T-helper 22 cell (primary cell): ENCODE measurements at places on chromosomes 16 and 17.

DNA sequence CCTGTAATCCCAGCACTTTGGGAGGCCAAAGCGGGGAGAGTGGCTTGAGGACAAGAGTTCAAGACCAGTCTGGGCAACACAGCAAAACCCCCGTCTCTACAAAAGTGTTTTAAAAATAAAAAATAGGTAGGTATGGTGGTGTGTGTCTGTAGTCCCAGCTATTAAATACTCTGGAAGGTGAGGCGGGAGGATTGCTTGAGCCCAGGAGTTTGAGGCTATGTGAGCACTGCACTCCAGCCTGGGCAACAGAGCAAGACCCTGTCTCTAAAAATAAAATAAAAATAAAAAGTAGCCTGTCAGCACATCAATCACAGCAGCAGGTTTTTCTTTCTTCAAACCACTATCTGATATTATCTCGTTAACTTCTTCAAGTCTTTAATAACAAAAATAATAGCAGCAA lies 1.6 kb downstream of the USP31 start:
- no peak for DNase-seq

- DNase-seq: no peak
Observed at GRCh38 chr16:68041783-68042182, 18.7 kb downstream of the DUS2 start.

- no peak for DNase-seq
Observed at GRCh38 chr16:66189951-66190350, 176.5 kb upstream of the CDH5 start.

- no peak for DNase-seq
Observed at GRCh38 chr17:44591206-44591605, 33.9 kb downstream of the FZD2 start.

- no peak for DNase-seq
Observed at GRCh38 chr17:27520491-27521185, 64.4 kb downstream of the KSR1 start.

DNA sequence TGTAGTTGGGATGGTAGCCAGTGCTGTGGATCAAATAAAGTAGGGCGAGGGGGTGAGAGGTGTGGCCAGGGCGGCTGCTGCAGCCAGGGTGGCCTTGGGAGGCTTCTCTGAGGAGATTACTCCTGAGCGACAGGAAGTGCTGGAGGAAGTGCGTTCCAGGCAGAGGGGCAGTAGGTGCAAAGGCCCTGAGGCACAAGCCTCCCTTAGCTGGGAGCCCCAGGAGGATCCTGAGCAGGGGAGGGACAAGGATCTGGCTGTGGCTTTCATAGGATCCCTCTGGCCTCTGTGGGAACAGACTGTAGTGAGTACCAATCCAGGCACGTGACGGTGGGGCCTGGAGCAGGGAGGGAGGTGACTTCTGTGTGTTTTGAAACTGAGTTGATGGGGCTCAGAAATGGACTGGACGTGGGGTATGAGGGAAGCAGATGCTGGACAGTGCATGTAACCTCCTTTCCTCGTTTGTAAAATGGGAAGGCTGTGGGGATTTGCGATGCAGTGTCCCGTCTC lies 2.8 kb downstream of the LLGL1 start:
- no peak for DNase-seq

DNA sequence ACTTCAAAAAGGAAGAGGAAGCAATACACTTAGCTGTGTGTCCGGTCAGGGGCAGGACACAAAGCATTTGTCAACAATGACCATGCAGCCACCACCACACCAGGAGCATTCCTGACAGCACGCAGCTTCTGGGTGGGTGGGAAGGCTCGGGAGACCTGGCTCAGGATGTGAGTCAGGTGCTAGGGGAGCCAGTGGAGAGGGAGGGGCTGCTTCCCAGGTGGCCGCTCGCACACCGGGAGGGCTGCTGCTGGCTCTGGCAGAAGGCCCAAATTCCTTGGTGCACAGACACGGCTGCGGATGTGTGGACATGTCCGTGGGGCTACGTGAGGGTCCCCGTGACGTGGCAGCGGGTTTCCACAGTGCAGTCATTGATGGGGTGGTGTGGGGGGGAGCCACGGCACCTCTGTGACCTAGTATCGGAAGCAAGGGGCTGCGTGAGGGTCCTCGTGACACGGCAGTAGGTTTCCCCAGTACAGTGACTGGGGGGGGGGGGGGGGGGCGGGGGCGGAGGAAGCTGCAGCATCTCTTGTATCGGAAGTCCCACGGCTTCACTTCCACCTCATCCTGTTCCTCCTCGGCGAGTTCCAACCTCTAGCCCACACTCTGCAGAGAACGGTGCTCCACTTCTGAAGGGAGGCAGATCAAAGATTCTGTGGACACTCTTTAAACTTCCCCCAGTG lies 112.8 kb downstream of the ZNF778 start:
- DNase-seq: peak; percentile 66

- no peak for DNase-seq
Observed at GRCh38 chr17:80123791-80124190, 22.4 kb downstream of the GAA start.

GRCh38 chr17:55124730-55125360 lies 139.9 kb upstream of the HLF start:
- no peak for DNase-seq

DNA sequence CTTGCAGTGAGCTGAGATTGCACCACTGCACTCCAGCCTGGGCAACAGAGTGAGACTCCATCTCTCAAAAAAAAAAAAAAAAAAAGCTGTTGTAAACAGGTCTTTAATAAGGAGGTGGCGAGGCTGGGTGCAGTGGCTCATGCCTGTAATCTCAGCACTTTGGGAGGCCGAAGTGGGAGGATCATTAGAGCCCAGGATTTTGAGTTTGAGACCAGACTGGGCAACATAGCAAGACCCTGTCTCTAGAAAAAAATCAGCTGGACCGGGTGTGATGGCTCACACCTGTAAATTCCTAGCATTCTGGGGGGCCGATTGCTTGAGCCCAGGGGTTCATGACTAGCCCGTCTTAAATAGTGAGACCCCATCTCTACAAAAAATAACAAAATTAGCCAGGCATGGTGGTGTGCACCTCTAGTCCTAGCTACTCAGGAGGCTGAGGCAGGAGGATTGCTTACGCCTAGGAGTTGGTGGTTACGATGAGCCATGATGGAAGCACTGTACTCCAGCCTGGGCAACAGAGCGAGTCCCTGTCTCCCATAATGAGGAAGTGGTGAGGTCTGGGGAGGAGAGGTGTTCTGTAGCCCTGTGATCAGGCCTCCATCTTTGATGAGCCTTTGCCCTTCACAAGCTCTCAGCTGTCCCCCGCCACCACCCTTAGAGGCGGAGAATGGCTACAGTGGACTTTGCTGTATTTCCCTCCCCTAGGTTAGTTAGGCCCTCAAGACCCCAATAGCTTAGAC lies 36.2 kb downstream of the ZNF778 start:
- DNase-seq: no peak

DNA sequence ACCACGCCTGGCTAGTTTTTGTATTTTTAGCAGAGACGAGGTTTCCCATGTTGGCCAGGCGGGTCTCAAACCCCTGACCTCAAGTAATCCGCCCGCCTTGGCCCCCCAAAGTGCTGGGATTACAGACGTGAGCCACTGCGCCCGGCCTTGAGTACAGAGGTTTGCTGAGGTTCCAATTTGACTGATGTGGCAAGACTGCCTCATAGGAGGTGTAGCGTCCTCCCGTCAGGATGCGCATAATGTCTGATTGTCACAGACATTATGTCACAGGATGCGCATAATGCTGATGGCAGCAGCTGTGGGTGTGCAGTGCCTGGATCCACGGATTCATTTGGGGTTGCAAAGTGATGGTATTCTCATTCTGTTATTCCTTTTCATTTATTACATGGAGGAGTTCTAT lies 45.2 kb downstream of the HAPSTR1 start:
- no peak for DNase-seq

GRCh38 chr17:75876190-75876937 lies 2.0 kb downstream of the TRIM47 start:
- peak; percentile 82 for DNase-seq

DNA sequence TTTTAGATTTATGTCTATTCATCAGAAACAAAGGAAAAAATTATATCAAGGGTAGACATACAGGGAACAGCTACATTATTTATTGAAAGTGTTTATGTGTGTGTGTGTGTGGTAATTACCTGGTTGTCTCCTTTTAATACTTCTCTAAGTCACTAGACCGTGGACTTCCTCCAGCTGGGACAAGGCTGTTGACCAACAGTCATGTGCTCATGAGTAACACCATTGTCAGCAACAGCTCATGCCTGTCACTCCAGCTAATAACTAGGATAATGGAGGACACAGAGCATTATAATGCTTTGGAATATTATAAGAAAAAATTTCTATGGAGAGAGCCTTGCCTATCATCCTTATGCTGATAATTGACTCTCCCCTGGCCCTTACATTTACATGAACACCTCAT lies 125.3 kb upstream of the SALL1 start:
- no peak for DNase-seq

DNA sequence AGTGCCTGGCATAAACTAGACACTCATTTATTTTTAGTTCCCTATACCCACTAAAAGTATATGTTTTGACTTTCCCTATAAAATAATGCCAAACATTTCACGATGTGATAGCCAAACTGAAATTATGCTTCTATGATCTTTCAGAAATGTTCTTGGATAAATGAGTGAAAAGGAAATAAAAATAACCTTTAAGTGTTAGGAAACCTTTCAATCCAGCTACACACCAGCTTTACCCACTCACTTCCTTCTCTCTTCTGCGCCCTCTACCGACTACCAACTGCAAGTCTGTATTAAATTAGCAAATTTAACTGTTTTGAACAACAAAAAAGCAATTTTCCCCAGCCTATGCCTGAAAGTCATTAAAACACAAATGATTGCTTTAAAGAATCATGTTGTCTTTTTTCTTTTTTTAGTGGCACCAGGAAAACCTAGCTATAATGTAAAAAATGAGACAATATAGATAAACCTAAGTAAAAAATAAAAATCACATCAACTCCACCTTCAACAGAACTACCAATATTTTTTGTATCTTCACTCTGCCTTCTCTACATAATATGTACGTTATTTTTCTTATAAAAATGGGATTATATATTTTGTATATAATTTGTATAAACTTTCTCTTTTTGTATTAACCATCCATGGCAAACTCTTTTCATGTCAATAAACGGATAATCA lies 13.2 kb upstream of the TMEM100 start:
- no peak for DNase-seq

DNA sequence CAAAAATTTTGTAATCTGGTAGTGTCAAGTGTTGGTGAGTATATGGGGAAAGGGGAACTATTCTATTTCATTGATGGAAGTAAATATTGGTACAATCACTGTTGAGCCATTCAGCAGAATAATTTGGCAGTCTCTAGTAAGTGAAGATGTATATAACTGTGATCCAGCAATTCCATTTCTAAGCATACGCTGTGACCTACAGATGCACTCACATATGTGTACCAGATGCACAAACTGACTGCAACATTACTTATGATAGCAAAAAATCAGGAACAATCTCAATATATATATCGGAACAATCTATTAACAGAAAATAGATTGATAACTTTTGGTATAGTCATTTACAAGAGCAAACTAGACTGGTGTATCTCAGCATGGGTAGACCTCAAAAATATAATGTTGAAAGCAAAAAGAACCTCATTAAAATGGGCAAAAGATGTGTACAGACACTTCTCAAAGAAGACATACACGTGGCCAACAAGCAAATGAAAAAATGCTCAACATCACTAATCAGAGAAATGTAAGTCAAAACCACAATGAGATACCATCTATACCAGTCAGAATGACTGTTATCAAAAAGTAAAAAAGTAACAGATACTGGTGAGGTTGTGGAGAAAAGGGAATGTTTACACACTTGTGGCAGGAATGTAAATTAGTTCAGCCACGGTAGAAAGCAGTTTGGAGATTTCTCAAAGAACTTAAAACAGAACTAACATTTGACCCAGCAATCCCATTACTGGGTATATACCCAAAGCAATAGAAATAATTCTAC lies 20.7 kb downstream of the ADAP2 start:
- no peak for DNase-seq

DNA sequence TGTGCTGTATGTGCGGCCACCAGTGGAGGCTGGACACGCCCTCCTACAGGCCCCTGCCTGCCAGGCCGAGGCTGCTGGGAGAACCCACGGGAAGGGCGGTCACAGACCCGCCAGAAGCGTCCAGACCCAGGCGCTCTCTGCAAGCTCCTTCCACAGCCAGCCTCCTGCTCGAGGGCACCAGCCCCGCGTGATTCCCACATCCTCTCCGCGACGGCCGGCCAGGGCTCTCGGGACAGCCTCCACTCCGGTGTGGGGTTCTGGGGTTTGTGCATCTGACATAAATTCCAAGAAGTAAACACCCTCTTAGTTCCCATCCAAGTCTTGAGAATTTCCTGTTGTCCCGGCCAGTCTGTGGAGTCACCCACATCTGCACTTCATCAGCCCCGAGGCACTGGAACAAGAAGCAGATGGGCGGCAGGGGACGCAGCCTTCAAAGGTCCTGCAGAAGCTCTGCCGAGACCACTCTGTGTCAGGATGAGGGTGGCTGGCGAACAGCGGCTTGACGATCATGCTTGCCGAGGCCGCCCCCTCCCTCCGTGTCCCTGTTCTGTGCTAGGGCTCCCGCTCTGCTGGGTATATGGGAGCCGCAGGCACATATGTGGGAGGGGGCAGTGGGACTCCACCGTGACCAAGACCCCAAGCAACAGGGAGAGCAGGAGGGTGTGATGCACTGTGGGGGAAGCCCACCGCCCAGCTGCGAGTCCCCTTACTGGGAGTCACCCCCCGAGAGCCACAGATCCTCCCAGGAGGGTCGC lies 2.4 kb upstream of the TMEM204 start:
- DNase-seq: no peak

DNA sequence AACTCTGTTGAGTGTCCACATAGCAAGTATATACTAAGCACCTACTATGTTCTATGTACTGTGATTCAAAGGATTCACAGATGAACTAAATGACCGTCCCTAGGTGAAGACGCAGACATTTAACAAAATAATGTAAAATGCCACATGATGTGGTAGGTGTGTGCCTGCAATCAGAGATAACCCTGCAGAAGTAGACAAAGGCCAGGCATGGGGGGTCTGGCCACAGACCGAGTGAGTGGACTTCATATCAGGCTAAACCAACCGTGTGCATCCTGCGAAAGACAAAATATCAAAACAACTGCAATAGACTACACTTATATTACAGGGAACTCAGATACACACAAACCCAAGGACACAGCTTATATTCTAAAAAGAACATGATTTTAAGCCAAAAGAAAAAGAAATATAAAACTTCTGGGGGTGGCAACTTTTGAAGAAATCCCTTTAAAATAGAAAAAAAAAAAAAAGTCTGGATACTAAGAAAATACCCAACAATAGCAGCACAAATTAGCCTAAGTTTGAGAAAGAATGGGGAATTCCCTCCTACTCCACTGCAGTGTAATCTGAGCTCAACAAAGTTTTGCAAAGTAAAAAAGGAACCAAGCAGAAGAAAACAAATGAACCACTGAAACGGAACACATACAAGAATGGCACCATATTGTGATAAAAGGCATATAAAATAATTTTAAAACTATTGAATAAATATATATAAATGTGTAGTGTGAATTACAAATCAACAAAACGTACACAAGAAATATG lies 12.3 kb downstream of the HSDL1 start:
- no peak for DNase-seq

- no peak for DNase-seq
Observed at GRCh38 chr16:68782198-68783174, 45.4 kb downstream of the CDH1 start.

GRCh38 chr17:14513835-14514234 lies 213.0 kb downstream of the HS3ST3B1 start:
- DNase-seq: no peak

- DNase-seq: no peak
Observed at GRCh38 chr16:58415003-58415402, 22.7 kb downstream of the GINS3 start.

- no peak for DNase-seq
Observed at GRCh38 chr16:4574919-4575705, 19.0 kb downstream of the C16orf96 start.
